Upper lobe of left lung (tissue), 6 donors: ENCODE measurements at places on chromosomes 2 and 18.

GRCh38 chr18:54961016-54961423, 1.8 kb upstream of the CCDC68 start:
- DNase-seq, result no peak

- DNase-seq, result no peak
These were observed 213.0 kb downstream of the GLI2 start for GRCh38 chr2:120948662-120949011.

DNA sequence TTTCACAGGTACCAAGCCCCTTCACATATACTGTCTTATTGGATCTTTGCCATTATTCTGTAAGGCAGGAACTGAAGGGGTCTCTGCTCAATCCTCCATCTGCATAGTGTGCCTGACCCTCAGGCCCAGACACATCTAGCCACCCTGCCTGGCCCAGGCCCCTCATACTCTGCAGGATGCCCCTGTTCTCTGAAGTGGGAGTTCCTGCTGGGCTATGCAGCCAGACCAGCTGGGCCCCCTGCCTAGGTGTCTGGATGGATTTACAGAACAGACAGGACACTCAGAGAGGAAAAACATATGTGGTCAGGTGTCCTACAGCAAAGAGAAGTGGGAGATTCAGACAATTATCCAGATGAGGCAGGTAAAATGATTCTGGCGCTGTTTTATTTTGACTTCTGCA, 42.0 kb downstream of the SLC4A5 start:
- no peak for DNase-seq

- no peak for DNase-seq
These were observed 60.0 kb upstream of the THSD7B start for GRCh38 chr2:136705336-136705735.

DNA sequence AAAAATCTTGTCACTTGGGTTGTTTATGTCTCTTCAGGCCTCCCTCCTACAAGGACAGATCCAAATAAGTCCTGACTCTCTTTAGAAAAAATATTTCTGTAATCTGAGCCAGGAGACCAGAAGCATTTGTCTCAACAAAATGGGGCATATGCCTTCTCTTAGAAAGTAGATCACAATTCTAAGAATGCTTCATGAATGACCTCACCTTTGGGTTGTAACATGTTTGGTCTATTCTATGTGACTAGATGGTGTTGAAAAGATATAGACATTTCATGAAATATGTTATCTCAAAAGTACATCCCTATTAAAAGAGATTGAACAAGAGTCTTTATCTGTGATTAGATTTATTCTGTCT, 159.0 kb upstream of the SETBP1 start:
- DNase-seq, result no peak

DNA sequence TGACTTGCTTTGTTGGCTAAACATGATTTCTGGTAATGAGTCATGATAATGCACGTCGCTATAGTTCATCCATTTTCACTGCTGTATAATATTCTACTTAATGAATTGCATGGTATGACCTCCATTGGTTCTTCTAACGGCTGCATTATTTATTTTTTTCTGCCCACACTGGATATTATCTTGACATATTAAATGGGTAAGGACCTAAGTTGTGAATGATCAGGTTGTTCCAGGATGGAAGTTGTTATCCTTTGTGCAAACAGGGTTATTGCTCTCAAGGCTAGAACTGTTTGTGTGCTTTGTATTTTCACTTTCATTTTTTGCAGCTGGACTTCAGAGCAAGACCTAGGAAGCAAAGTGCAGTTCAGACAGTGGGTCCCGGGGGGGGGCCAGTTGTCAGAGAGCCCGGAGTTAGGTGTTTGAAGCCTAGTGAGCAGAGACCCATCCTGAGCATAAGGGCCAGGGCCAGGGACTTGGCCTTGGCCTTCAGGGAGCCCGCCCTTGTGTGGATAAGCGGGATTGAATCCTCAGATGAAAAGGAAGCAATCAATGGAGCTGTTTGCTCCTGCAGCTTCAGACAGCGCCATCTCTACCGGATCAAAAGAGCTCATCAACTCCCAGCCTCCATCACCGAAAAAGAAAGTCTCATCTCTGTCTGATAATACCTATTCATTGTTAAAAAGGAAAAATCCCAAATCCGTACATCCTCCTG, 48.2 kb downstream of the AGAP1 start:
- DNase-seq, result no peak

DNA sequence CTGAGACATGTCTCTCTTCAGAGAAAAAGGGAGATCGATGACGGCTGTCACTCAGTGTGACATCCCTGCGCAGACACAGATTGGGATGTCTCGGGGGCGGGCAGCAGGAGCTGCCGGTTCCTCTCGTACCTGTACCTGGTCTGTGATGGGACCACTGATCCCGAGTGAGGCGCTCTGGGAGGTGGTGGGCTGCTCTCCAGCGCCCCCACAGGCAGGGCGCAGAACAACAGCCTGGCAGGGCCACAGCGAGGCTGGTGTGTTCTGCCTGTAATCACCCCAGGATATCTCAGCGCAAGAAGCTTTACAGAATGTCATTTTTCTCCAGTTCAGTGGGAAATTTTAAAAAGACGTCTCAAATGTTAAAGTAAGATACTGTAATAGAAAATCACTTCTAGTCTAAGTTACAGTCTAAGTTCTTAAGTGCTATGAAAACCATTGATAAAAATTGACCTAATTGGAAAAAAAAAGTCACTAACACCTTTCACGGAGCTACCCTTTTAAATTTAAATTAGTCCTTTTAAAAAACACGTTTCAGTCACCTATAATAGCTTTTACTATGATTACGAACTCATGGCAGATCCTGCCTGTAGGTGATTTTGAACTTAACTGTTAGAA, 189.8 kb downstream of the SNTG2 start:
- peak; percentile 85 for DNase-seq

DNA sequence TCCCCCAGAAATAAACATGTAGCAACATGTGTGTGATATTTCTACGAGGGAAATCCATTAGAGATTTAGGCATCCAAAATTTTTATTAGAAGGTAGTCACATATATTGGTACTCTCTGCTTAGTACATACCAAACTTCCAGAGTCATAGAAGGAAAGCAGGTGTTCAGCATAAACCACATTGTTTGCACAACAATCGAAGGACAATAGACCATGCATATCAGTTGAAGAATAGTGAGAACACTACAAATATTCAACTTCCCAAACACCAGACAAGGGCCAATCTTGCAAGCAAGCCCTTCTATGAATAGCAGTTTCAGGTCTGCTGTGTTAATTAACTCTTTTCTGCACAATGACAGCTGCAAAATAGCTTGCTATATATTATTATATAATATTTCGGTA, 702.2 kb downstream of the ERBB4 start:
- no peak for DNase-seq

- no peak for DNase-seq
These were observed 24.6 kb downstream of the ARL6IP6 start for GRCh38 chr2:152743002-152743401.

DNA sequence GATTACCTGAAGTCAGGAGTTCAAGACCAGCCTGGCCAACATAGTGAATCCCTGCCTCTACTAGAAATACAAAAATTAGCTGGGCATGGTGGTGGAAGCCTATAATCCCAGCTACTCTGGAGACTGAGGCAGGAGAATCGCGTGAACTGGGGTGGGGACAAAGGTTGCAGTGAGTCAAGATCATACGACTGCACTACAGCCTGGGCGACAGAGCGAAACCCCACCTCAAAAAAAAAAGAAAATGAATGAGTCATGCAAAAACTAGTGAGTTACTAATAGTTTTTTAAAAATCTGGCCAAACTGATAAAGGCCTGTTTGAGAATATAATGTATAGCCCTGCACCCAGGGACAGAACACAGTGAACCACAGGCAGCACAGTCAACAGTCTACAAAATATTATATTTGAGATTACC, 17.5 kb downstream of the AFG3L2 start:
- no peak for DNase-seq

DNA sequence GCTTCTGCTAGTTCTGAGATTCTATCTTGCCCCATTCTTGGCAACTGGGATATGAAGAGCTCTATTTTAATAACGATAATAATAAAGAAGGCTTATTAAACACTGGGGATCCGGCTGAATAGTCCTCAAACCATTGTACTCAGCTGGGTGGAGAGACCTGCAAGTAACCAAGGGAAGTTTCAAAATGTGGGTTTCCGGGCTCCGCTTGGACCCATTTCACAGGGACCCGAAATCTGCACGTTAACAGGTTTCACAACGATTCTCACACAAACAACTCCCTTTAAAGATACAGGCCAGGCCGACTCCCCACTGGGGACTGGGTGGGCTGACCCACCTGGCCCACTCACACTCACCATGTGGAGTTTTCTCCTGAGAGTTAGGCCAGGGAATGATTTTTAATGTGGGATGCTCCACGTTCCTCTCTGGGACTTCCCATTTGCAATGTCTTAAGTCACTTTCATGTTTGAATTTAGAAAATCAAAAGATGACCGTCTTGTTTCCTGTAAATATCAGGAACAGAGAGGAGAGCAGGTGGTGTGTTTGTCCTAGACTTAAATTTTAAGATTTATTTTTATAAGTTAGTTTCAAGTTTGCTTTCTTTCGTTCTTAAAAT, 96.3 kb downstream of the SH3RF3 start:
- no peak for DNase-seq

GRCh38 chr2:54261537-54261936, 5.5 kb upstream of the TSPYL6 start:
- no peak for DNase-seq

DNA sequence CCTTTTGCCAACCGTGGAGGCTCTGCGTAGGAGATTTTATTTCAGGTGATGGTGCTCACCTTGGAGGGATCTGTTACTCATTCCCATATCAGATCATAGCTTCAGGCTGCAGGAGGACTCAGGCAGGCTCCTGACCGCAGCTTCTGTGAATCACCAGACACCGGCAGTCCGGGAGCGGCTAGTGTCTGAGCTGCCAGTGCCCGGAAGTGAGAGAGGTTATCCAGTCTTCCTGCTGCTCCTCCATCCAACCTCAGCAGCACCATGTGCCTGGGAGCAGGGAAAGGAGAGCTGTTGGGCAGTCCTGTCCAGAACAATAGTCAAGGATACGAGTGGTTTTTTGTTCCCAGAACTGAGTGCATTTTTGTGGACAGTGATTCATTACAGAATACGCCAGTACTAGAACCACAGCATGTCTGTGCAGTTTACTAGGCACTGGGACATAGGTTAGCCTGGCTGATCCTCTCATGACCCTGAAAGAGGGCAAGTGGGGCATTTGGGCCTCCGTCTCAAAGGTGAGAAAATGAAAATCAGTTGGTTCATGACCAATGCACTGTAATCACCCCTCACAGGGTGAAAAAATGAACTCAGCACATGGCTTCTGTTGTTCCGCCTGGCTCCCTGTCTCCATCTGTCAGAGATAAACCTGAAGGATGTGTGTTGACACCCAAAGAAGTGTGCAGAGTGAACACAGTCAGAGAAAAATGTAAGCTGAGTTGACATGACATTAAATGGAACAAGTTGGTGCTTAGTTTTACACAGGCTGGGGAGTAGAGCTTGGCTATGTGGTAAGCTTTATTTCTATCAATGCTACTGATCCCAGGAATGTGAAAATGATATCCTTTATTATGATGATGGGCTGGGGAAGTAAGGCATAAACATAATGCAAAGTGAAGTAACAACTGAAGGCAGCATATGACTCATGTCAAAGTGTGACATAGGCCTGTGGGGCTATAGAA, 12.2 kb downstream of the FHOD3 start:
- no peak for DNase-seq

DNA sequence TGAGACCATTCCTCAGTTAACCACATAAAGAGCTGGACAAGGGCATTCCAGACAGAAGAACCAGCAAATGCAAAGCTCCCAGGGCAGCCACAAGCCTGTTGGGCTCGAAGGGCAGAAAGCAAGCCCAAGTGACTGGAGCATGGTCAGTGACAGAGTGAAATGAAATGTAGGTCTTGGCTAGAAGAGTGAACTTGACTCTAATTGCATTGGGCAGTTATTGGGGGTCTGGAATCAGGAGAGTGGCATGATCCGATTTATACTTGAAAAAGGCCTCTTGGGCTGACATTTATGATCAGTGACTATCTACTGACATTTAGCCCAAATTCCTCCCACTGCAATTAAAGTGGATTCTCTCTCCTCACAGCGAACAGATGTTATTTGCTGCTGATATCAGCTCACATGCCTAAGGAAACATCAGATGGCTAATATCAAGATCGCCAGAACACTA, 152.5 kb upstream of the KLF7 start:
- DNase-seq, result no peak

DNA sequence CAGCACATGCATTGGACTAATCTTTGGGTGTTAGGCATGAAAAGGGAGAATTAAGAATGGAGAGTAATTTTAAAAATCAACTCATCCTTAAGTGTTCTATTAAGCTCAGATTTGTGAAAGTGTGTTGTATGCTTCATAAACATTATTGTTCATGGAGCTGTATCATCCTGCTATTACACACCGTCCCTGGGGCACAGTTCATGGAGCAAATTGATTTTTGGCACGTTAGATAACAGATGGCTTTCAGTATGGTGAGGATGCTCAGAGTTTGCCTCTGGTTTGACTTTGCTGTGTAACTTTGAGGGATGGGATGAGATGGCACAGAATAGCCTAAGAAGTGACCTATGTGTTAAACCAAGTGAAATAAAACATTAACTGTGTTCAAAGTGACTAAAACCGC, 97.1 kb downstream of the MGAT5 start:
- no peak for DNase-seq

DNA sequence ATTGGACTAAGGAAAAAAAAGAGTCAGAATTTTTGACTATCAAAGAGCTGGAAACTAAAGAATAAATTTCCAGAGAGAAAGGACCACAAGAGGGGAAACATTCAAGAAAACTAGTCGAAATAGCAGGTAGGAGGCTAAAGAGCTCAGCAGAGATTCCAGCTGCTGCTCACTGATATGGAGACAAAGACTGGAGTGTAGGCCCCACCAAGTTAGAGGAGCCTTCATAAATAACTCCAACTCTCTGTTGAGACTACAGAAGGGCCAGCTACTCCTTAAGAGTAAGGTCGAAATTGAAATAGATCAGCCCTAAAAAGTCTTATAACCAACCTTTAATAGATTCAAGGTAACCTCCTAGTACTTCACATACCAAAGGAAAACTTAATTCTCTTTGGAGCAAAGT, 31.1 kb downstream of the SS18 start:
- no peak for DNase-seq

DNA sequence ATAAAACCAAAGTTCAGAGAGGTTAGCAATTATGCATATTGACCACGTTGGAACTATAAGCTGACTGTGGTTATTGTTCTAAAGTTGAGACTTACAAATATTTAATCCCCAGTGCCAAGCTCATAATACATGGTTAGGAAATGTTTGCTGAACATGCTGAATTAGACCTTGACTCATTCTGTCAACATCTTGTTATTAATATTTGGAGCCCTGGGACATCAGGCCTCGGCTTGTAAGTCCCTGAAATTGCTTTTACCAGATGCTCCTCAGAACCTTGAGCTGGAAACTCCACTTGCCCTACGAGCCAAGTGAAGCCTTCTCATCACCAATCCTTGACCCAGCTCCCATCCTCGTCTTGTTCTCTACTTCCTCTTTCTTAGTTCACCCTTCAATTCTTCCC, 21.2 kb downstream of the DYNAP start:
- no peak for DNase-seq
